NCI-H526 treated with DMSO at 0.1 percent for 48 hours (cell line): ENCODE measurements at places on chromosomes 6 and 20.

DNA sequence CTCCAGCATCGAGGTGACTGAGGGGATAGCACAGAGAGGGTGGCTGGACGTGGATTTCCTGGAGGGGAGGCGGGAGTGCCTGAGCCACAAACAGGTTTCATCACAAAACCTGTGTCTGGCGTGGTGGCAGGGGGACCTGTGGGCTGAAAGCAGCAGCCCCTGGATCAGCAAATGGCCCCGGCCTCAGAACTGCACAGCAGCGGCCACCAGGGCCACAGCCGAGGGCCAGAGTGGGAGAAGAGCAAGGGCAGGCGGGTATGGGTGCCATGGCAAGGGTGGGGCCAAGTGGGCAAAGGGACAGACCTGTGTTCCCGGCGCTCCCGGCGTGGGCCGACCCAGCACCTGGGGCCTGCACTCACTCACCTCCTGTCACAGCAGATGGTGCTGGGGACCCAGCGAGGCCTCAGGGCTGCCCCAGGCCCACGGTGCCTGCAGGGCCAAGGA, 19.0 kb downstream of the NTSR1 start:
- no peak for DNase-seq

- no peak for DNase-seq
Observed at GRCh38 chr6:17865243-17865642, 122.2 kb downstream of the KIF13A start.

DNA sequence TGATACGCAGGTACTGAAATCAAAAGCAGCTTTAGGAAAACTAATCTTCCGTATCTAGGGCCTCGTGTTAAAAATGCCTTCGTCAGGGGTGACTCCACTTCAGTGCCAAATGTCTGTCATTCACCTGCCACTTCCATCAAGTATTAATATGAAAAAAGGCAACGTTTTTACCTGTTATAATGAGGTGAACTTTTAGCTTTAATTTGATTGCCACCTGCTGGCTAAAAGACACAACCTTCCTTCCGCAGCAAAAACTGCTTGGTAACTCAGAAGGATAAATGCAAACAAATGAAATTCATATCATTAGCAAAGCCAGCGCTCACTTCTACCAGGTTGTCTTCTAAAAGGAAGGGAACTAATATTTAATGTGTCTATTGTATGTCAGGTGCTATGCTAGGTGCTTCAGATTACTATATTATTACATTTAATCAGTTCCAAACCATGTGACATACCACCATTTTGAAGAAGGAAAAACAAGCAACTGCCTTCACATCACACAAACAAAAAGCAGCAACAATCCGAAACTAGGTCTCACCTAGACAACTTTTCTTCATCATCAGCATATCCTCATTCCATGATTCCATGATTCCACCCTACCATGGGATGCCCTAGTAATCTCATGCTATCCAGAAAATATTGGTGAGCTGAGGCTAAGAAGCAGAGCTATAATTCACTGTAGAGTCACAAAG, 20.6 kb upstream of the ARHGAP18 start:
- DNase-seq = peak; percentile 38

DNA sequence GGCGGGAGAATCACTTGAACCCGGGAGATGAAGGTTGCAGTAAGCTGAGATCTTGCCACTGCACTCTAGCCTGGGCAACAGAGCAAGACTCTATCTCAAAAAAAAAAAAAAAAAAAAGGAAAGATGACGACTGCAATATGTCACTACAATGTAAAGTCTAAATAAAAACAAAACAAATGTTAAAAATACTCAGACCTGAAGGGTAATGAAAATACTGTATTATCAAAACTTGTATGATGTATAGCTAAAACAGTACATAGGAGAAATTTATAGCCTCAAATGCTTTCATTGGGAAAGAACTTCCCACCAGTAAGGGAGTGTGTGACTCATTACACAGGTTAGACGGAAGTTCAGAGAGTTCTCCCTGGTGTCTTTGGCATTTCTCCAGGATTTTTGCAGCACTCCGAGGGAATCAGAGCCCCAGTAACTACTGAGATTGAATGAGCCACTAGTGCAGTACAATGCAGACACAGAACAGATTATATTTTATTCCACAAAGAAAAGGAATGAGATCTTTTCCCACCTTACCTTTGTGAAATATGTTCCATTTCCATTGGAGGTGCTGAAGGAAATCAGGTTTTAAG, 12.5 kb upstream of the RALGAPB start:
- DNase-seq = no peak
